A549 treated with DMSO at 1 μM for 4 hours (cell line): ENCODE measurements at places on chromosomes 3 and 15. TPM values are rescaled to one million over a fixed set of nuclear protein-coding genes. Genes with fewer than 3 reads are reported as not detected.

PLSCR4 gene
- total RNA-seq = 3.0 to 5.5 TPM (median 4.4 TPM) in 5 replicates

TMCO5A gene
- total RNA-seq = not detected in 5 replicates

SPATA12 gene
- 0.45 to 0.64 TPM (median 0.52 TPM) in 5 replicates for total RNA-seq

ITIH4 gene
- total RNA-seq = 0.38 to 1.6 TPM (median 0.84 TPM) in 5 replicates

MYO5C gene
- total RNA-seq = 4.8 to 6.1 TPM (median 6.0 TPM) in 5 replicates

CCR1 gene
- 0.07 TPM in 1 of 5 replicates, not detected in the others for total RNA-seq
